ENCODE measurements at places on chromosomes 4 and X.

DNA sequence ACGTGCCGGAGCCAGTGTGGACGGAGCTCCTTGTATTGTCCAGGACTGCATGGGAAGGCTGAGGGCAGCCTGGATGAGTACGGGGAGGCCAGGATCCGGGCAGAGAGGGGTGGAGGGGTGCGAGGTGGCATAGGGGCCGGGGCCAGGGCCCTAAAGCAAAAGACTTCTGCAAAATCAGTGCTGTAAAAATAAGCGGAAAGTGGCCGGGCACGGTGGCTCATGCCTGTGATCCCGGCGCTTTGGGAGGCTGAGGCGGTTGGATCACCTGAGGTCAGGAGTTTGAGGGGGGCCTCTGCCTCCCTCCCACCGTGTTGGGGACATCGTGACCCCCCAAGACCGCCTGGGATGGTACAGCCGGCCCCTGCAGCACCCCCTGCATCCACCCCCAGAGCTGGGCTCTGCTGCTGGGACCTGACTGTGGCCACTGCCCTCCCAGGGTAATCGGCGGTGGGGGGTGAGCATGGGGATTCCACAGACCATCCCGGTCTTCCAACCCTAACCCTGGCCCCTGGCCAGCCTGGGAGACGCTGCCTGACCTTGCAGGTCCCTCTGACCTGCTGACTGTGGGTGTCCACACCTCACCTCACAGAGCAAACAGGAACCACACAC, 23.4 kb upstream of the PLCXD1 start:
- DNase-seq, result no peak

DNA sequence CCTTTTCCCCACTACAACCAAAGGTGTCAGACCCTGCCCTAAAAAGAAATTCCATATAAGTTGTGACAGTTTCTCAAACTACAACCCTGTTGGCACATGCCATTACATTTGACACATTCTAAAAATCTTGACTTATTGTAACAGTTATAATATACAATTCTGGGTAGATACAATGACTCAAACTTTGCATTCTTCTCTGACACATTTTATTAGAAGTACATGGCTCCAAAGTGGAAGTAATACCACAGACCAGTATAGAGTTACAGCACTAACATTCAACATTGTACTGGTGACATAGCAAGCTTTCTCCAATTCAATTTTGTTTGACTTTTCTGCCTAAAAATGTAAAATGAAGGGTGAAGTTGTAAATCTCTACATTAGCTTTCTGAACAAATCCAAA, 196.6 kb upstream of the ETNPPL start:
- DNase-seq, result no peak

GRCh38 chr4:186619088-186619487, 63.7 kb upstream of the MTNR1A start:
- DNase-seq, result no peak

DNA sequence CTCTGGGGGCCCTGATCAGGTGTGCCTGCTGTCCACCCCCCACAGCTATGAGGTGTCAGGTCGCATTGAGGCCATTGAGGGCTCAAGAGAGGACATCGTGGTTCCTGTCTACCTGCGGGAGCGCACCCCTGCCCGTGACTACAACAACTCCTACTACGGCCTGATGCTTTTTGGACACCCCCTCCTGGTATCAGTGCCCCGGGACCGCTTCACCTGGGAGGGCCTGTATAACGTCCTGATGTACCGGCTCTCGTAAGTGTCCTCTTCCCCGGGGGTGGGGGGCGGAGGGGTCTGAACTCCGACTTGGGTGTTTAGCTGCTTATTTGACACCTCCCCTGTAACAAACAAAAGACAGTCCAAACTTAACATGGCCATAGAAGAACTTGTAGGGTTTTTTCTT, 10.5 kb downstream of the USP11 start:
- no peak for DNase-seq

GRCh38 chrX:106144755-106145639, 23.1 kb upstream of the PWWP3B start:
- DNase-seq, result no peak
